Left renal pelvis (tissue), 4 donors: ENCODE measurements at places on chromosomes 2 and 18.

GRCh38 chr2:215269397-215270117, 42.3 kb upstream of the ATIC start:
- peak; percentile 52 for DNase-seq

DNA sequence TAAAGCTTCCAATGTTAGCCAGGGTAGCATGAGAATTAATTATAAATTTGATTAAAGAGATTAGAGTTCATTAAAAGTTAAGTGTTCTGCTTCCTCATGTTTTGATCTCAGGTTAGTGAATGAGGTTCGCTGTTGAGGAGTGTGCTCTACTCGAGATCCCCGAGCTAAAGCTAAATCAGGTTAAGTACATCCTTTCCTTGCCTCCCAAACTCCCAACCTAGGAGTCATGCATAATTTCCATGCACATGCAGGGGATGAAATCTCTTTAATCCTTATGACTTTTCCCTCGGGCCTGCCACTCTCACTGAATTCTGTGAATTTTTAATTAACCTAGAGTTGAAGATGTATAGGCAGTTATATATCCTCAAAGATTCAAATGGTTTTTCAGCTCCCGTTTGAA, 156.1 kb upstream of the NCK2 start:
- DNase-seq: no peak

DNA sequence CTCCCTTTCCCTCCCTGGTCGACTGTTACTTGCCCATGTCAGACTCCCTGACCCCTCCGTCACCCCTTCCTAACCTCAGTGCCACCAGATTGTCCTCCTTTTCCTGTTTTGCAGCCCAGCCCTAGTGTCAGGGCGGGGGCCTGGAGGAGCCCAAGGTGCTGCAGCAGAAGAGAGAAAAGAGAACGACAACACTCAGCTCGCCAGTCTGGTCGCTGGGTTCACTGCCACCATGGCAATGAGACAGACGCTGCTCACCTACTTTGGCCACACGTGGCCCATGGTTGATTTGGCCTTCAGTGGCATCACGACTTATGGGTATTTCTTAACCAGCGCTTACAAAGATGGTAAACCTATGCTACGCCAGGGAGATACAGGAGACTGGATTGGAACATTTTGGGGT, 108.4 kb upstream of the RMDN2 start:
- DNase-seq: no peak

DNA sequence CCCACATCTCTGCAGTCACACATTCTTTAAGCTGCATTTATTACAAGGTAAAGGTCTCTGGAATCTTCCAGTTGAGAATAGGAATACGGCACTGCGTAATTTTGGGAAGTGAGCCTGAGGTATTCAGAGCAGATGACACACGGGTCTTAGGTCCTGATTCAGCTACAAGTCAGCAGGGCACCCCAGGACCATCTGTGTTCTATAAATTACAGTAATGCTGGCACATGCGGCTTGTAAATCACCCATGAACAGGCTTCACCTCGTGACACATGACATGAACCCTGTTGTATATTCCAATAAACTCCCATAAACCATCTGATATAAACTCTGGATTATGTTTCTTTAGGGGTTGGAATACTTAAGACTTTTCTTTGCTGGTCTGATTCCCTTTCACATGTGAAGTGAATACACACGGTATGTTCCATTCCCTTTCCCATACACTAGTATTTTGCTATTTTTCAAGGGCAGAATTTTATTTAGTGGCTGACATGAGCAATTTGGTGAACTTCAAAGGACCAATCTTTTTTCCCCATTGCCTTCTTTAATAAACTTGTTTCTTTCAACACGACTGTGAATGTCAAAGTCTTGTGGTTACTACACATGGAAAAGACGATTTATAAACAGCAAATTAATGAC, 298.6 kb downstream of the MEIS1 start:
- DNase-seq: no peak

DNA sequence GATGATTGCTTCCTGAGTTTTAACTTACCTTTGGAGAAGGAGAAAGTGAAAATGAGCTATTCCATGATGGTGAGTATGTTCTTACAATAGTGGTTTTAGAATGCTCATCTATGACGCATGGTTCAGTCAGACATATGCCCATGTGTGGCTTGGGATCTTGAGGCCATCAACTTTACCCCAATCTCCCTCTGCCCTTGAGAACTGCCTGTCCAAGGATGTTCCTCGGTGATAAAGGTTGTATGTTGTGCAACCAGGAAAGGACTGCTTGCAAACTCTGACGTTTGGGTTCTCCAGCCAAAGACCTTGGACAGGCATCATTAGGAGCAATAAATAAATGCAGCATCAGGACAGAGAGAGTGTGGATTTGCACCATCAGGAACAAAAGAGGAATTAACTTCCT, 165.0 kb downstream of the ZEB2 start:
- DNase-seq: no peak

DNA sequence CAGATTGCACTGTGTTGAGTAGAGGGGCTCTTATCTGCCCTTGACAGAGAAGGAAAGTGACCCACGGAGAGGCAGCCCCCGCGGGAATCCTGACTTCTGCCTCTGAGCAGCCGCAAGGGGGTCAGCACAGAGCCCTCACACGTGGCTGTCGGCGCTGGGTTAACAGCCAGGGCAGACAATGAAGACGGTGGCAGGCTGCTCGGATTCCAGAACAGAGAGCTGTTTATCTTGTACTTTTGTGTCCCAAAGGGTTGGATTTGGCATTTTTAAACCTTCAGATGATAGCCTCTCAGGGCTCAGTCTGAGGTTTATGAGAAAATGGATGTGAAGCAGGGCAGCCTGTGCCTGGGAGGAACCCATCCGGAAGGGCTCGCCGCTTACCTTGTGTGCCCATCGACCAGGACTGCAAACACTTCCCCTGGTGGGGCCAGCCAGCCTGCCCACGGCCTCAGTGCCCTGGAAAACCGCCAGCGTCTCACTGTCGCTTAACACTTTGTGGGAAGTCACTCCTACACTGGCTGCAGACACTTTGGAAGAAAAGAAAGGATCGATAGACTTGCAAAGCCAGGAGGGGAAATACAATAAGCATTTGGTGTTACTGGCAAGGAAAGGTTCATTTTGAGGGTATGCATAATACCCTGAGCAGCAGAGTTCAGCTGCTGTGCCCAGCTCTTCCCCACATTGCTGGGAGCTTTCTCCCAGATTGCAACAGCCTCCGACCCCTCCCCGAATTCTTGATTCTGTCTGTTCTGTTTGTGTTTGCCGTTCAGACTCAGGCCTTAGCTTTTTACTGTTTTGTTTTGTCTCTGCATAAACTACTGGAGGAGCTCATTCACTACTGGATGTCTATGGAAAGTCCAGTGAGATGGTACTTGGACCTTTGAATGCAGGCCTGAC, 325.3 kb upstream of the MYT1L start:
- no peak for DNase-seq

DNA sequence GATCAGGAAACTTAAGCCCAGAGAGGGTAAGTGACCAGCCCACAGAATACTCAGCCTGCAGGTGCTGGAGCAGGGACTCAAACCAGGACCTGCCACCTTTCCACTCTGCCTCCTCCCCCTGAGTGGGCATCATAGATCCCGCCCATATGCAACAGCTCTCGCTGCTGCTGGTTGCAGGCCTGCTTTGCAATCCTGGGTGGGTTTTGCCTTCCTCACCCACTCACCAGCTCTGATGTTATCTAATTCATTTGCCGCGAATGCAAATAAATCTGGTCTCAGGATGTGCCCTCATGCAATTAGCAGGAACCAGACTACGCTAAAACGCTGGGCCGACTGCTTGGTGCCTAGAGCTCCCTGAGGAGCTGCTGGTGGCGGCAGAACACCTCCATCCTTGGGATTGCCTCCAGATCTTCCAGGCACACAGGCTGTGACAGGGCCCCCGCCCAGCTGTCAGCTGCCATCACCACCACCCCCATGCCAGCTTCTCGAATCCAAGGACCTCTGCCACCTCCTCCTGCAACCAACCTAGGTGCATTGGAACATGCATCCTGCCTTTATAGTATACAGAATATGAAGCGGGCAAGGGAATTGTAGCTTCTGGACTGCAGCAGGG, 28.8 kb downstream of the CNGA3 start:
- no peak for DNase-seq

- DNase-seq: no peak
Observed at GRCh38 chr2:65300134-65300760, 72.6 kb downstream of the ACTR2 start.

GRCh38 chr2:9078405-9078804, 74.9 kb upstream of the MBOAT2 start:
- no peak for DNase-seq

GRCh38 chr2:191578031-191578430, 99.9 kb upstream of the NABP1 start:
- no peak for DNase-seq

DNA sequence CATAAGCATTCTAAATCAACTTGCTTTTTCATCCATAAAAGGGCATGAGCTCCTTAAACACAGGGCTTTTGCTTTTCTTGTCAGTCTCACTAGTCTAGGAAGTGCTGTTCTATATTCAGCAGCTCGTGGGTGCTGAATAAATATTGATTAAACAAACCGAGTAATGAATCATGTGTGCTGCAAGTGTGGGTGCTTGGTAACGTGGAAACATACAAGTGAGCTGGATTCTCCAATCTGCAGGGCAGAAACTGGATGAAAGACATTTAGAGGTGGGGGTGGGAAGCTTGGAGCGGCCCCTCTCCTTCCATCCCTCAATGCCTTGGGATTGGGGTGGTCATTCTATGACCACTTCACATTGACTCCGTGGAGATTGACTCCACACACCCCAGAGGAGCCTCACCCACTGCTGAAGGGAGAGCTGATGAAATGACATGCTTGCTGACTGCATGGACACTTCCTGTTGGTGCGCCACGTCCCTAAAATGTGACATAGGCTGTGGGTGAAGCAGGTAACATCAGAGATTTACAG, 114.6 kb downstream of the DOCK10 start:
- DNase-seq: no peak

- no peak for DNase-seq
Observed at GRCh38 chr2:195503208-195503607, 153.8 kb upstream of the SLC39A10 start.

GRCh38 chr18:56637711-56638231, 621 bp downstream of the TXNL1 start:
- no peak for DNase-seq

GRCh38 chr2:223635080-223635479, 32.9 kb upstream of the SCG2 start:
- DNase-seq: no peak

DNA sequence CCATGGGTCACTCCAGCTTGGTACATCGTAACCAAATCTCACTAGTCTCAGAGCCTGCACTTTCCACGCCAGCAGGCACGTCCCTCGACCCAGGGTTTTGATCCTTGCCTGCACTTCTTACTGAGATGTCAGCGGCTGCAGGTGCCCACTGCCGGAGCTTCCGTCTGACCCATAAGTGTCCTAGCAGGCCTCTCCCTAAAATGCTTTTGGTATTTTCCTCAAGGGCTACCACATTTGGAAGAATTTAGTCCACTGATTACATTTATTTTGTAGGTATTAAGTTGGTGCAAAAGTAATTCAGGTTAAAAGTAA, 175.0 kb upstream of the FBXO11 start:
- DNase-seq: no peak

GRCh38 chr2:25817630-25818029, 60.7 kb downstream of the ASXL2 start:
- DNase-seq: no peak

DNA sequence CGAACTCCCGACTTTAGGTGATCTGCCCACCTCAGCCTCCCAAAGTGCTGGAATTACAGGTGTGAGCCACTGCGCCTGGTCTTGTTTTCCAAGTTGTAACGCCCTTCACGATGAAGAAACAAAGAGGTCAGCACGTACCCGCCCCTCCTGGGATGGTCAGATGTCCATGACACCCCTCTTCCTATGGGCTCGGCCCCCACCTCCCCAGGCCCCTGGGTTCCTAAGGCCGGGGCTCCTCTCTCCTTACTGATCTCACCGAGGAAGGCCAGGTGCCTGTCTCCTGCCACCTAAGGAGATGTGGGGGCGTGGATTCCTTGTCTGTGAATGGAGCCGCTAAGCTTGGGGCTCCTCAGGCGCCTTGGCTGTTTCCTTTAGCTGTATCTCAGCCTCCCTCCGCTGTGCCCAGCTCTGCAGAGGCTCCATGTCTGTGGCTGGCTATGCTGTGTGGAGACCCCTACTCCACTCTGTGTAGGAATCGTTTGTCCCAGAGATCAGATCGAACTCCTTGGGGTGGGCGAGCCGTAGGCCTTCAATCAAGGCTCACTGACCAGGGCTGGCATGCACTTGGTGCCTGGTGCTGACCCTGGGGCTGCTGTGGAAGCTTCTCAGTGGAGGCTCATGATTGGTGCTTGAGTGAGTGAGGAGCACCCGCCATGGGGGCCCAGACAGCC, 8.8 kb downstream of the COLEC11 start:
- no peak for DNase-seq

- DNase-seq: no peak
Observed at GRCh38 chr2:101123795-101124471, 27.2 kb downstream of the TBC1D8 start.

DNA sequence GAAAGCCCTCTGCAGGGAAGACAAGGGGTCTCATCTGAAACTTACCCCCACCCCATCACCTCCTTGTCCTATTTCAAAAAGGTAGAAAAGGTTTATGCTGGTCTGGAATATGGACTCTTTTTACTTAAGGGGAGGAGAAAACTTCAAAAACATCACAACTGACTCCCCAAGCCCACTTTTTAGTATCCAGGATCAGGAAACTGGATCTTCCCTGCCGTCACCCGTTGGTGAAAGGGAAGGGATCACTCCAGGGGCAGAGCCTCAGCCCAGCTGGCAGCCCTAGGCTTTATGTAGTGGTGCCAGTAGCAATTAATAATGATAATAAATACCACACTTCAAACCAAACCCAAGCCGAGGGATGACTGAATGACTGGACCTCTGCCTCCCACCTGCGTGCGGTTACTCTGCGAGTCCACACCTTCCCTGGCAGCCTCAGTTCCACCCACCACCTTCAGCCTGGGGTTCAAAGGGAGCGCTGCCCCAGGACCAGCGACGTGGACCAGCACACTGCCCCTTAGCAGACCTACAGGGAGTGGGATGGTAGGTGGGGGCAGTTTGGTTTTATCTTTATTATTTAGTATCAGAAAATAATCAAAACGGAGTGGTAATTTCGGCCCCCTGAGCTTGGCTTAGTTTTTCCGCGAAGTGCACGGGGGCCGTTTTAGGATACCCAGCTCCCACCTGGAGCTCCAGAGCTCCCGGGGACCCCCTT, 4.9 kb upstream of the GATA6 start:
- DNase-seq: no peak

DNA sequence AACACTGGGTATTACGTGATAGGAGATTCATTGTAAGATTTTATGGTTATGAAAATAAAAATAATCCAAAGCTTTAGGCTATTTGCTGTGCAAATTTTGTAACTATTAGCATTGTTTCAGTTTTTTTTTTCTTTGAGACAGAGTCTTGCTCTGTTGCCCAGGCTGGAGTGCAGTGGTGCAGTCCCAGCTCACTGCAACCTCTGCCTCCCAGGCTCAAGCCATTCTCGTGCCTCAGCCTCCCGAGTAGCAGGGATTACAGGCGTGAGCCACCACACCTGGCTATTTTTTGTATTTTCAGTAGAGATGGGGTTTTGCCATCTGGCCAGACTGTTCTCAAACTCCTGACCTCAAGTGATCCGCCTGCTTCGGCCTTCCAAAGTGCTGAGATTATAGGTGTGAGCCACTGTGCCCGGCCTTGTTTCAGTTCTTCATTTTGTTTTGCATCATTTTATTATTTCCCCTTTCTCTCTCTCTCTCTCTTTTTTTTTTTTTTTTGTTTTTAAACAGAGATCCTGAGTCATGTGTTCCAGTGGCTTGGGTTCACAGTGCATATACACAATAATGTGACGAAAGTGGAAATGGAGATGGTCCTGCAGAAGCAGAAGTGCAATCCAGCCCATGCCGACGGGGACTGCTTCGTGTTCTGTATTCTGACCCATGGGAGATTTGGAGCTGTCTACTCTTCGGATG, 25.8 kb downstream of the CASP10 start:
- no peak for DNase-seq

GRCh38 chr2:19575641-19576040, 217.2 kb upstream of the OSR1 start:
- DNase-seq: no peak
